Cardiac septum (tissue), 1 donor: ENCODE measurements at places on chromosomes 13 and 19.

DNA sequence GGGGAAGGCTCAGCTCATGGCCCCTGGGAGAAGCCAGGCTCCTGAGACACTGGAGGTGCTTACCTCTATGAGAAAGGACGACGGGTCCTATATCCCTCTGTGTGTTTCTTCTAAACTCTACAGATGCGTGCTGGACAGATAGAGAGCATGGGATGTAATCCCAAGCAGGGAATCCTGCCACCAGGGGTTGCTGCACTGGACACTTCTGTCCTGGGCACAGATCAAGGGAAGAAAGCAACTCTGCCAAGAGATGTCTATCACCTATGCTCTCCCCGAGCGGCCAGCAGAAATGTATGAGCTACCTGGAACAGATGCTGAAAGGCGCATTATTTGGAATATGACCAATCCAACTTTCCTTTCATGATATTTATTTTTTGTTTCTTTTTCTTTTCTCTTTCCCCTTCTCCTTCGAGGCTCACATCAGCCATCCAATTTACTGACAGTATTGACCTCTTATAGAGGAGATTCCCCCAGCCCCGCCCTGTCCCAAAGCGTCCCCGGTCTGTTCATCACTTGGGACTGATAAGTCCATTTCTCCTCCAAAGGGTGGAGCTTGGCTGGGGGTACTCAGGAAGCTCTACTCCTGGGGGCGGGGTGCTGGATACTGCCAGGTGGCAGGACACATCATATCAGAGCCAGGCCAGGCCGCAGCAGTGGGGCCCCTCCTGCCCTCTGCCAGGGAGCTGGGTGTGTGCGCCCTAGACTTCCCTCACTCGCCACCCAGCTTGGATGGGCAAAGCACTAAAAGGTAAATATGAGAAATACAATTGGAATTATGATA lies 34.2 kb downstream of the TSHZ3 start:
- DNase-seq, result no peak

GRCh38 chr13:110054041-110054440 lies 252.9 kb downstream of the COL4A1 start:
- DNase-seq, result no peak

DNA sequence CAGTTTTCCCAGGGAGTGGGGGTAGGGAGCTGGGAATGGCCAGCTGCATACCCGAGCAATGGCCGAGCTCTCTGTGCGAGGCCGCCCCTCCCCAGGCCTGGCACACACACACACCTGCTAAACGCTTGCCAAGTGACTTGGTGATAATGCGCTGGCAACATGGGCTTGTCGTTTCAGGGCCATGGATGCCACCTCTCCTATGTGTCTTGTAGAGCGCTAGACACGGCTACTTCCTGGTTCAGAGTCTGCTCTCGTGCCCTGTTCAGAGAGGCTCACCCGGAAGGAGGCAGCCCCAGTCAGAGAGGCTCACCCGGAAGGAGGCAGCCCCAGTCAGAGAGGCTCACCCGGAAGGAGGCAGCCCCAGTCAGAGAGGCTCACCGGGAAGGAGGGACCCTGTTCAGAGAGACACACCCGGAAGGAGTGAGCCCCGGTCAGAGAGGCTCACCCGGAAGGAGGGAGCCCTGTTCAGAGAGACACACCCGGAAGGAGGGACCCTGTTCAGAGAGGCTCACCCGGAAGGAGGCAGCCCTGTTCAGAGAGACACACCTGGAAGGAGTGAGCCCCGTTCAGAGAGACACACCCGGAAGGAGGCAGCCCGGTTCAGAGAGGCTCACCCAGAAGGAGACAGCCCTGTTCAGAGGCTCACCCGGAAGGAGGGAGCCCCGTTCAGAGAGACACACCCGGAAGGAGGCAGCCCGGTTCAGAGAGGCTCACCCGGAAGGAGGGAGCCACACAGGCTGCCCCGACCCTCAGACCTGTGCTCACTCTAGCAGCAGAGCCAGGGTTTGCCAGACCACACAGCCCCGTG lies 4.2 kb downstream of the ADPRHL1 start:
- no peak for DNase-seq

- no peak for DNase-seq
Observed at GRCh38 chr19:29212356-29212647, 649 bp downstream of the UQCRFS1 start.

GRCh38 chr13:110015253-110015652 lies 228.9 kb upstream of the IRS2 start:
- DNase-seq, result no peak

- DNase-seq, result no peak
Observed at GRCh38 chr13:65830411-65831205, 1399.5 kb downstream of the PCDH9 start.
